NCI-H2029 (cell line): ENCODE measurements at places on chromosomes 2 and 18.

DNA sequence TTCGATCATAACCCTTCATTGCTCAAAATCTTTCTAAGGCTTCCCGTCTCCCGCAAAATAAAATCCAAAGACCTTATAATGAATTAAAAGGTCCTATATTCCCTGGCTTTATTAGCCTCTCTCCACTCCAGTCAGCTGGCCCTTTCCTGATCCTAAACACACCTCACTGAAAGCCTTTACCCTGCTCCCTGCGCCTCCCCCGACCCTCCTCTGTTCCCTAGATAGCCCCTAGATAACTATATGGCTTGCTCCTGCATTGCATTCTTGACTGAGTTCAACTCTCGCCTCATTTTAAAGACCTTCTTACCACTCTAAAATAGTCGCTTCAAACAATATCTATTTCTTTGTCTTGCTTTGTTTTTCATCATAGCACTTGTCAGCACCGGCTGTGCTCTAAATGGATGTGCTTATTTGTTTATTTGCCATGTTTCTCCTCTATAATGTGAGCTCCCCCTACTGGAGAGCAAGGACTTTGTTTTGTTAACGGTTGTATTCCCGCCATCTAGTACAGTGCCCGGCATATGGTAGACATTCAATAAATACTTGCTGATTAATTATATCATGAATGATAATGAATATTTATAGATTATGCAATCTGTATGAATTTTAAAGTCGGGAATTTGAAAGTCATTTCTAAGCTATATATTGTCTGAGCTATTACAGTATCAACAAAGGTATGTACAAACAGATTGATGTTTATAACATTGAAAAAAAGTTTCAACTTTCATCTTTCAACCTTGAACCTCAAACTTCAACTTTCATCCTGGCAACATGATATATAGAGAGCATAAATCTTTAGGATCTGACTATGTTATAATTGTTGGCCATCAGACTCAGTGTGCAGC, 32.4 kb upstream of the VIT start:
- peak; percentile 17 for DNase-seq

- no peak for DNase-seq
Measured at GRCh38 chr2:197216361-197216979, 94.1 kb downstream of the ANKRD44 start.

DNA sequence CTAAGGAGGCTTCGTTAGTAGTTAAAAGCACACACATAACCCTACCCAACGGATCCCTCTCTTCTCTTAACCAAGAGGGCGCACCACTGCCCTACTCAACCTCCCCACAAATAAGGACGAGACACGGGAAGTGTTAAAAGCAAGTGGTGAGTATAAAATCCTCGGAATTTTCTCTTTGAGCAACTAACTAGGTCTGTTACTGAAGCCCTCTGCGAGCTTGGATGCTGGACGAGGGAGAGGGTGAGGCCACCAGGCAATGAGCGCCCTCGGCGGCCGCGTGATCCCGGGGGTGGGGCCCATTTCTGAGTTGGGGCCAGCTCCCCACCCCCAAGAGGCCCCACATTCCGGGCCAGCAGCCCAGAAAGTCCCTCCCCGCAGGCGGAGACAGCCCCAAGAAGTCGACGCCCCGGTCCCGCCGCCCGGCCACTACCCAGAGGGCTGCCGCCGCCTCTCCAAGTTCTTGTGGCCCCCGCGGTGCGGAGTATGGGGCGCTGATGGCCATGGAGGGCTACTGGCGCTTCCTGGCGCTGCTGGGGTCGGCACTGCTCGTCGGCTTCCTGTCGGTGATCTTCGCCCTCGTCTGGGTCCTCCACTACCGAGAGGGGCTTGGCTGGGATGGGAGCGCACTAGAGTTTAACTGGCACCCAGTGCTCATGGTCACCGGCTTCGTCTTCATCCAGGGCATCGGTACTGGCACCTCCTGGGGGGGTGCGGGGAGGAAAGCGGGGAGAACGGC, at the start of gene CYBRD1:
Gene CYBRD1, plus strand, starts transcription at position 423 of the 736 bp plus-strand sequence. Its CDS starts 72 bp downstream, at position 495.
- DNase-seq = no peak

DNA sequence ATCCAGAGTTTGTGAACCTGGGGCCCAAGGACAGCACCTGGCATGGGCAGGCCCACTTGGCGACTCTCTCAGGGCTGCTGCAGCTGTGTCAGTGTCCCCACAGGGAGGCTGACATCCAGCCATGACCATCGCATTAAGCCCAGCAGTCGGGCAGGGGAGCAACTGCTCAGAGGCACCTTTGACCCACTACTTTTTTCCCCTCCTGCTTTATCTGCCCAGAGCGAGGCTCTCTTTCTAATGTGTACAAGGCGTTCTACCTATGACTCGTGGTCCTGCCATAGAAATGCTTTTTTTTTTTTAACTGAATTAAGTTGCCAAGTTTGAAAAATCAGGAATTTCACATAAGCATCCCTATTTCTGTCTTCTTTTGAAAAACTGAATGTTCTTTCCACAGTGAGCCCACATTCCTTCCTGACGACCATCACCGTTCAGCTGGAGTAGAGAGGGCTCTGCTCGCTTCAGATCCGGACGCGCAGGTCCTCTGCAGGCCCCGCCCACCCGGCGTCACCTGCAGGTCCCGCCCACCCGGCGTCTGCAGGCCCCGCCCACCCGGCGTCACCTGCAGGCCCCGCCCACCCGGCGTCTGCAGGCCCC, 403 bp upstream of the CLUL1 start:
- DNase-seq = peak; percentile 64

DNA sequence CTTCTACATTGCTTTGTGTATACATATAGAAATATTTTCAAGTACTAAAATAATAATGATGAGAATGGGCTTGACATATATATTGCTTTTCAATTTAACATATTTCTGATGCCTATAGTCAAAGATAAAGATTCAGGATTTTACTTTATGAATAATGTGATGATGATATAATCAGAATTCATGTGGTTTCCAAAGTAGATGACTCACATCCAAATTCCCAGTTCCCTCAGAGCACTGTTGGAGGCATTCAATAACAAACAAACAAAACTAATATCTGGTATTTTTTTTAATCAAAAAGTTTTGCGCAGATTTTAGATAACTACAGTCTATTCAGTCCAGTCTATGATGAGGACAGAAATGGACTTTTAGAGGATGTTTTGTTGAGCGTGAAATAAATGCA, 2094.5 kb upstream of the CELF4 start:
- no peak for DNase-seq

DNA sequence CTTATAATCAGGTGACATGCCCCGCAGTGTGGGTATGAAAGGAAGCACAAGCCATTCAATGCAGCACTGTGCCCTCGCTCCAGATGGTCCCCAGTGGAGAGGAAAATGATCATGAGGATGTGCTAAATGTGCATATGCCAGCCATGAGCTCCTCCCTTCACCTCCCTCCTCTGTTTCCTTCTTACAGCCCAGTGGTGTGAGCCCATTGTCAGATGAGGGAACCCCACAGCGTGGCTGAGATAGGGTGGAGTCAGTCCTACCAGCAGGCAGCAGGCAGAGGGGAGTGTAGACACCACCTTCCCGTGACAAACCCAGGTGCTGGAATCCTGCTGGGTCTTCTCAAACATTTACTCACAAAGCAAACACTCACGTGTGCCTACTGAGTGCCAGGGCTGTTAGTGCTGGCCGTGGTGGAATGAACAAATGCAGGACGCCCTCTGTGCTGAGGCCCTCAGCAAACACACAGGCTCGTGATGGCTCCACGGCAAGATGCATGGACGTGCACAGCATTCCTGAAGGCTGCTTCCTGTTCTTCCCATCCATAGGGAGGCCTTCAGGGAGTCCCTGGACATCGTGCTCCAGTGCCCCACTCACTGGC, 181.7 kb upstream of the TPO start:
- peak; percentile 68 for DNase-seq

DNA sequence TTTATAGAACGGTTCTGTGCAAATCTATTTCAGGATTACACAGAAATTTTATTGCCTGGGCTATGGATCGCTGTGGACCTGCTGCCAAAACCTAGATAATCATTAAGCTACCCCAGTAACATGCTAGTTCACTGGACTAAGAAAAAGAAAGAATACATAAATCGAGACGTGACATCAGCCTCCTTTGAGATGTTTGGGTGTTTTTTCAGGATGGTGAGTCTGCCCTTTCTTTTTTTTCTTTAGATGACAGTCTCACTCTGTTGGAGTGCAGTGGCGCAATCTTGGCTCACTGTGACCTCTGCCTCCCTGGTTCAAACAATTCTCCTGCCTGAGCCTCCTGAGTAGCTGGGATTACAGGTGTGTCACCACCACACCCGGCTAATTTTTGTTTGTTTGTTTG, 52.0 kb downstream of the FHOD3 start:
- no peak for DNase-seq

- DNase-seq = peak; percentile 97
Measured at GRCh38 chr2:240832205-240832727, 12.2 kb upstream of the KIF1A start.

- DNase-seq = no peak
Measured at GRCh38 chr2:132522901-132523300, 106.3 kb downstream of the GPR39 start.

GRCh38 chr2:160156100-160156499, 44.0 kb downstream of the ITGB6 start:
- no peak for DNase-seq

DNA sequence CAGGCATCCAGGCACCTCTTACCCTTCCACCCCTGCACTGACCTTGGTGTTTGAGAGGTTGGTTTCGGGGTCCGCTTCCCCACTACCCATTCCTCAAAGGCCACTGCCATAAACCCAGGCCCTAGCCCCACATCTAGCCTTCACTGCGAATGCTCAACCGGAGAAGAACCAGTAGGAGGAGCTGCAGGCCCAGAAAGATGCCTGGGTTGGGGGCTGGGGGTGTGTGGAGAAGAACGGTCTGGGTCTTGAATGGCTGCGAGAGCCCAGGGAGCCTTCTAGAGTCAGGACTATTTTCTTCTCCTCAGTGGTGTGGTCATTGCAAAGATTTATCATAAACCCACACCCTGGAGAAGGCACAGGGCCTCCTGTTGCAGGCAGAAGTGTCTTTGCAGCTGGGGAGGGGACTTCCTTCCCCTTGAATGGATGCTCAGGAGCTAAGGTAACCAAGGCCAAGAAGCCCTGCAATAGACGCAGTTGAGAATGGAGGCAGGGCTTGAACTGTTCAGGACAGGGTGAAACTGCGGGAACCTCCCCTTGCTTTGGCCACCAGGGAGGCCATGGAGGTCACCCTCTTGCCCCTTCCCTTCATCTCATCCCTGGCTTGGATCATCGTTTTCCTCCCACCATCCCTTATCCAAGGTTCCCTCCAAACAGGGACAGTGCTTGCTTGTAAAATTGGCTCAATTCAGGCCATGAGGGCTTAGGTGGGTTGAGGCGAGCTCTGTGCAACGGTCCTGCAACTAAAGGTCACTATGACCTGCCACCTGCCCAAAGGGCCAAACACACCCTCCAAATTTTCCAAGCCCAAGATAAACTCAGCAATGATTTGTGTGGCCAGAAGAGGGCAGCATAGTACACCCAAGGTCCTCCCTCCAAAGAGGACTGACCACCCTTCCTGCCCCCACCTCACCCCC, 20.9 kb downstream of the THNSL2 start:
- DNase-seq = no peak

DNA sequence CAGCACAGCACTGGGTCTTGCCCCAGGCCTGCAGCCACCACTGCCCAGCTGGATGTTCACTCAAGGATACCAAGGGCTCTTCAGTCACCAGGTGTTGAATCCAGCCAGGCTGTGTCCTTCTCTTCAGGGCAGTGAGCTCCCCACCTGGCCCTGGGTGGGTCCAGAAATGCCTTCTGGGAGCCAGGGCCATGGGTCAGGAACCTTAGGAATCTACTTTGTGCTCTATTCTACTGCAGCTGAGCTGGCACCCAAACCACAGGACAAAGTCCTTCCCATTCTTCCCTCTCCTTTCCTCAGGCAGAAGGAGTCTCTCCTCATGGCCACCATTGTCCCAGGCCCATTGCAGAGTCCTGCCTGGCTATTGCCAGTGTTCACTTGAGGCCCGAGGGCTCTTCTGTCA, 13.0 kb downstream of the STRADB start:
- no peak for DNase-seq

- no peak for DNase-seq
Measured at GRCh38 chr2:68374184-68374583, 9.1 kb downstream of the PLEK start.

DNA sequence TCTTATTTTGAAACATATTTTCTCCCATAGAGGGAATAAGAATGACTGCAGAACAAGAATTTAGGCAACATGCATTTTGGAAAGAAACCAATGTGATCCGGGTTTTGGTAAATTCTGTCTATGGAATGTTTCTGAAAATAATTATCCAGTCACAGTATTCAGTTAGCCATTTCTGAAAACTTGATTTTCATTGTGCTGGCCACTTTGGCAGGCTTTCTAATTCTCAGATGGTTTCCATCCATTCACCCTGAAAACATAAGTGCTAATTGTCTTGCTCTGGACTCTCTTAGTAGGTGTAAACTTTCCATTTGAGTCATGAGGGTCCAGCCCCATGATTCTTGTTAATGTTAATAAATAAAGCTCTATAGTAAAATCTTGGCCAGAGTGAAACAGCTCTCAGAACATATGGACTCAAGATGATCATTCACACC, 176.5 kb downstream of the RBM43 start:
- DNase-seq = no peak

DNA sequence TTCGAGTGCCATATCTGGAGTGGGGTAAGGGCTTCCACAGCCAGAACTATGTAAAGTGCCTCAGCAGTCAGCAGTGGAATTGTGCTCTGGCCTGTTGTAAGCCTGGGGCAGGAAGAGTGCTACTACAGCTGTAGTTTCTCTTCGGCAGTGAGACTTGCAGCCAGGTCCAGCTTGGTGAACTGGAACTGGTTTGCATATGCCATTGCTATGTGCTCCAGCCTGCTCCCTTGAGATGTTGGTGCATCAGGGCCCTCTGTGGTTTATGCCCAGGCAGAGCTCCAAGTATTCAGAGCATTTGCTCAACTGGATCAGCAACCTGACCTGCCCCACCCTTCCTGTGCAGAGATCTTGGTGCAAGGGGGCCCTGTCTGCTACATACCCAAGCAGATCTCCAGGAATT, 47.8 kb downstream of the ZNF804A start:
- no peak for DNase-seq

DNA sequence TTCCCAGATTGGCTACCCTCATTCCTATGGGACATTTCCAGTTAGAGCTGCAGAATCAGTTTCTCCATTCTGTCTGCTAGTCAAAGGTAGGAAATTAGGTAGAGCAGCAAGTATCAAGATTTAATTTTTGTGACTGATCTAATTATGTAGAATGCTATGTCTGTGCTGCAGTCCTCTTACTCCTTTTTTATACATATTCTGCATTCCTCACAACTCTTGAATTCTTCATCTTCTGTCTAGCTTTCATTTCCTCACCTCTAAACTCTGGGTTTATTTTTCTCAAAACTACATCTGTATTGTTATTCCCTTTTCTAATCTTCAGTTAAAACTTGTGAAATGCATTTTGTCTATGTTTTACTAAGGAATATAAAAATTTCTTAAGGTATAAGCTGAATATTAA, 8.6 kb downstream of the SGO2 start:
- DNase-seq = no peak

DNA sequence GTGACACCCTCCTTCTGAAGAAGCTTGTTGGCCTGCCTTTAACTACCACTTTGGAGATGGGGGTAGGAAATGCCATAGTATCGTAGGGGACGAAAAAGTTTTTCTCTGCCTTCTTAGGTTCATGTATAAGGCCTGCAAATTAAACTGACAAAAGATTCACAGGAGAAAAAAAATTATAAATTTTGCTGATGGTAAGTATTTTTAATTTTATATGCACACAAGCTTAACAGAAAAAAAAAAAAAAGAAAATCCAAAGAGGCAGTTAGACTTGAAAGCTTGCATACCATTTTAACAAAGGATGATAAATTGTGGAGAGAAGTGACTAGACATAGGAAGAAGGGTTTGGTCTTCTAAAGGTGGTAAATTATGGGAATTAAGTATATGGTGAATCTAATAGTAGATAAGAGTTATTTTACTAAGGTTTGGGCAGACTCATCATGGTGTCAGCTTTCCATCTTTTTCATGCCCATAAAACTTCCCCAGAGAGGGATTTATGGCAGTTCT, 62.5 kb upstream of the B3GNT2 start:
- DNase-seq = no peak
